ENCODE measurements at places on chromosomes 1 and 21.

DNA sequence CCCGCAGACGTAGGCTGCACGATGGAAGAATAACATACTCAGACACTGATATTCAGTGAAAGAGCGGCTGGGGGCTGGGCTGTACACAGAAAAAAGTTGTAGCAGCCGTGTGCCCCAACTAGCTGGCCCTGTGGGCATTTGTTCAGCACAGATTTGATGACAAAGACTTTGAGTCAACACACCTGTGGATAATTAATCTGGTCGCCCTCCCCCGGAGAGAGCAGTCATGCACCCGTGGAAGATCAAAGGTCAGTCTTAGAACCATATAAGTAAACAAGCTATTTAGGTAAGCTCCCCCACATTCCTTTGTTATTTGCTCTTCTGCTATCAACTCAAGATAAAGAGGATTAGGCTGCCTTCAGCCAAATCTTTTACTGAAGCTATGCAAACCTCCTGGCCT, 148.4 kb upstream of the HMCN1 start:
- DNase-seq: no peak

GRCh38 chr1:156622581-156623297, 3.5 kb downstream of the HAPLN2 start:
- DNase-seq: no peak

GRCh38 chr1:93448983-93449804, 1.3 kb downstream of the FNBP1L start:
- no peak for DNase-seq

- no peak for DNase-seq
These were observed 6.7 kb downstream of the PTTG1IP start for GRCh38 chr21:44866780-44867179.

GRCh38 chr1:210132582-210132981, 100.0 kb upstream of the SERTAD4 start:
- DNase-seq: no peak

DNA sequence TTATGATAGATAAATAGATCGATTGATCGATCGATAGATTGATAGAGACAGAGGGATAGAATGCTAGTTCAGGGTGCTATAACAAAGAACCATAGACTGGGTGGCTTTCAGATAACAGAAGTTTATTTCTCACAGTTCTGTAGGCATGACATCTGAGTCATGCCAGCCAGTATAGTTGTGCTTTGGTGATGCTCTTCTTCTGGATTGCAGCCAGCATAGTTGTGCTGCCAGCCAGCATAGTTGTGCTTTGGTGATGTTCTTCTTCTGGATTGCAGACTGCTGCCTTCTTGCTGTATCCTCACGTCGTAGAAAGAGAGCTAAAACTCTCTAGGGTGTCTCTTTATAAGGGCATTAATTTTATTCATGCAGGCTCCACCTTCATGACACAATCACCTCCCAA, 860.8 kb downstream of the BRINP3 start:
- no peak for DNase-seq

DNA sequence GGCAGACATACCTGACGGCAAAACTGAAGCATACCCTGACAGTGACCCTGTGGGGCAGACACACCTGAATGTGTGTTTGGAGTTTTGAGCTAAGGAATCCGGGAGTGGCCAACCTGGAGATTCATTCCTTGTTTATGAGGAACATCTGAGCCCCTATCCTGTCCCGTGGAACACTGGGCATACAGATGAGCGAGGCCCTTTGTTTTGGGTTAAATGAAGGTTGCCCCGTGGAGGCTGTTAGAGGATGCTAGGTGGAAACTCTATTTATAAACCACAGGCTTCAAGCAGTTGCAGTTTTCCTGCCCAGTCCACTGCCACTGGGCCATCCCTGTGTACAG, 18.1 kb downstream of the GALNT2 start:
- no peak for DNase-seq

GRCh38 chr1:109923946-109924275, 13.3 kb downstream of the CSF1 start:
- no peak for DNase-seq

DNA sequence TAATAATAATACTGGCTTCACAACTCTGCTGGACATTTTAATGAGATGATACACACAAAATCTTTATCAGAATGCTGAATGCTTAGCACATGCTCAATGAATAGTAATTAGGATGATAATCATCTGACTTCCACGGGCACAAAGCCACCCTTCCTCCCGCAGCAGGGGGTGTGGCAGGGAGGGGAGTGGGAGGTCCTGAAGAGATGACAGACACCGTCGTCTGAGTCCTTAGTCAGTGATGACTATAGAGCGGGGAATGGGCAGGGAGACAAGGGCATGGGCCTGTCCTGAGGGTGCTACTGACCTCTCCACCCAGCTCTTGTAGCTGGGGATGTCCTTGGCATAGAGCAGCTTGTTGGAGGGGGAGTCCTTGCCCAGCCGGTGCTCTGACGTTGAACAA, 117.6 kb upstream of the CD34 start:
- DNase-seq: no peak

GRCh38 chr1:978835-979743, 2.8 kb downstream of the PERM1 start:
- peak; percentile 43 for DNase-seq

DNA sequence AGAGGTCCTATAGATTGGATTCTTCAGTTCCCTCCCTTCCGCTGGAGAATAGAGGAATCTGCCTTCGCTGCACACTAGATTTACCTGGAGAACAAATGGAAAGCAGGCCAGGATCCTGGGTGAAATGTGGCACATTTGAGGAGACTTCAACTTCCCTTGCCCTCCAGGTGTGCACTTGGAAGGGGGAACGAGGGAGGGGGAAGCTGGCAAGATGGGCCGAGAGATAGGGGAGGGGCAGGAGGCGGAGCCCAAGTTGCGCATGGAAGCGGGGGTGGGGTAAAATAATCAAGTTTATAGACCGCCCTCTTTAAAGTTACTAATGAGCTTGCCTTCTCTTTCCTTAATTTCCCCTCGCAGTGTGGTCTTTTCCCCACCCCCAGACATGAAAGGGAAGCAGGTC, 155.7 kb upstream of the CAMK1G start:
- no peak for DNase-seq

- peak; percentile 51 for DNase-seq
These were observed 3.6 kb upstream of the SPSB1 start for GRCh38 chr1:9289090-9289534.

- DNase-seq: no peak
These were observed 23.0 kb upstream of the RAB4A start for GRCh38 chr1:229247871-229248270.

- no peak for DNase-seq
These were observed 259.0 kb downstream of the ZNF648 start for GRCh38 chr1:181802466-181802865.

DNA sequence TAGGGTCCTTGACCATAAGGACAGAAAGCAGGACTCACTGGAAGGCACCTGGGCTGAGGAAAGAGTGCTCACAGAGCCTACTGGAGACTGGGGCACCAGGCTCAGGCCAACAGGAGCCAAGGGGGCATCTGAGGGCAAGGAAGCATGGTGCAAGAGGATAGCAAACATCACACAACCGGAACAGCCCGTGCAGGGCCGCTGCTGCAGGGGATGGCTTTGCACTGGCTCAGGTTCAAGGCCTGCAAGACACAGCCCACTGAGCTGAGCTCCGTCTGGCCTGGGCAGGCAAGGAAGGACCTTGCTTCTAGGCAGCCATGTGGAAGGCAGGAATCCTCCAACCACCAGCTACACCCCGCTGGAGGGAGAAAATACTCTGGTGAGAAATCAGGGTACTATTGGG, 59.8 kb upstream of the KIF26B start:
- DNase-seq: no peak

- DNase-seq: no peak
These were observed 73.6 kb upstream of the SLC25A33 start for GRCh38 chr1:9465640-9466039.

- no peak for DNase-seq
These were observed 10.8 kb downstream of the TRIM45 start for GRCh38 chr1:117110774-117111173.

DNA sequence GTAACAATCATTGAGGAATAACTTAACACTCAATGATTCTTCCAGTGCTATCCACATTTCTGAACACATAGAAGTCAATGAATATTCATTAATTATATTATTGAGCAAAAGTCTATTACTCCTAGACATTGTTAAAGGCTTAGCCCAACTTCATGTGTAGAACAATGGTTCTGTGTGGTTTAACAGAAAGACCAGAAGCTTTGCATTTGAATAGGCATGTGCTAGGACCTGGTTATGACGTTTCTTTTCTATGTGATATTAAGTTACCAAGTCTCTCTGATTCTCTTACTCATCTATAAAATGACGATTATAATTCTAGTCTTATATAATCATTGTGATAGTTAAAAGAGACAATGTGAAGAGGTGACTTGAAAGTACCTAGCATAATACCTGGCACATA, 5.2 kb downstream of the NTMT2 start:
- DNase-seq: no peak

- no peak for DNase-seq
These were observed 115.9 kb downstream of the NTMT2 start for GRCh38 chr1:170261669-170262068.

DNA sequence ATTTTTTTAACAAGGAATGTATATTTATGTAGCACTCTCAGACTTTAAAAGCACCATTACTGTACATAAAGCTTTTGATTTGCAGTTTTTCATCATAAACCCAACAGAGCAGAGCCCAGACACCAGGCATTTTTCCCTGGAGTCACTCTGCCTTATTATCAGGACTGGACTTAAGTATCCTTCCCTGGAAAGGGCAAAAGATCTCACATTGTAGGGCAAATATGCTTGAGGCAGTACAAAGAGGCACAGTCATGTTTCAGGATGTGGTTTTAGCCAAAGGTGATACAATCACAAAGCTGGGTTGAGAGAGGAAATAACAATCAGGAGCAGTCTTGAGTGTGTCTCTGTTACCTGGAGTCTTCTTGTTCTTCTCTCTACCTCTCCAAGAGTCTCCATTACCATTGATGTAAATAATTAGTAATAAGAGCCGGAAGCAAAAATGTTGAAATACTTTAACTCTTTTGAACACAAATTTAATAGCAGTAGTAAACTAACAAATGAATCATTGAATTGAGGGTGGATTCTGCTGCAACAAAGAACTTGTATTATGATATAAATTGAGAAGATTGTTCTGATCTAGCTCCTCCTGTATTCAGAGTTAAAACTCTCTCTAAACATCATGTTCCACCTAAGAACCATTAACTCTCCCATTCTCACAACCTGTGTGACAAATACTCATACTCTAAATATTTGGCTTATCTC, 160.5 kb downstream of the LTN1 start:
- peak; percentile 30 for DNase-seq

- no peak for DNase-seq
These were observed 78.9 kb downstream of the DENND1B start for GRCh38 chr1:197696372-197696771.

DNA sequence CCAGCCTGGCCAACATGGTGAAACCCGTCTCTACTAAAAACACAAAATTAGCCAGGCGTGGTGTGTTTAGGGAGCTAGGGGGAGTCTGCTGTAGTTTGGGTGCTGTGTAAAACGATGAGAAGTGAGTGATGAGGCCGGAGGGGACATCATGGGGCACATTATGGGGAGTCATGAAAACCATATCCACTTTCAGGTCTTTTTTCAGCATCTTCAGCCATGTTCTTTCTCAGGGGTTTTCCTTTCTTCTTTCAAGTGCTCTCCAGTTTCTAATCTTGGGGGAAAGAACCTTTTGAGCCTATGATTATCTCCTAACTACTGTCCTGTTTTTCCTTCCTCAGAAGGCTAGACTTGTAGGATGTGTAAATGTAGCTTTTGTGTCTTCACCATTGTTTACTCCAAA, 14.4 kb downstream of the KDM4A start:
- no peak for DNase-seq

DNA sequence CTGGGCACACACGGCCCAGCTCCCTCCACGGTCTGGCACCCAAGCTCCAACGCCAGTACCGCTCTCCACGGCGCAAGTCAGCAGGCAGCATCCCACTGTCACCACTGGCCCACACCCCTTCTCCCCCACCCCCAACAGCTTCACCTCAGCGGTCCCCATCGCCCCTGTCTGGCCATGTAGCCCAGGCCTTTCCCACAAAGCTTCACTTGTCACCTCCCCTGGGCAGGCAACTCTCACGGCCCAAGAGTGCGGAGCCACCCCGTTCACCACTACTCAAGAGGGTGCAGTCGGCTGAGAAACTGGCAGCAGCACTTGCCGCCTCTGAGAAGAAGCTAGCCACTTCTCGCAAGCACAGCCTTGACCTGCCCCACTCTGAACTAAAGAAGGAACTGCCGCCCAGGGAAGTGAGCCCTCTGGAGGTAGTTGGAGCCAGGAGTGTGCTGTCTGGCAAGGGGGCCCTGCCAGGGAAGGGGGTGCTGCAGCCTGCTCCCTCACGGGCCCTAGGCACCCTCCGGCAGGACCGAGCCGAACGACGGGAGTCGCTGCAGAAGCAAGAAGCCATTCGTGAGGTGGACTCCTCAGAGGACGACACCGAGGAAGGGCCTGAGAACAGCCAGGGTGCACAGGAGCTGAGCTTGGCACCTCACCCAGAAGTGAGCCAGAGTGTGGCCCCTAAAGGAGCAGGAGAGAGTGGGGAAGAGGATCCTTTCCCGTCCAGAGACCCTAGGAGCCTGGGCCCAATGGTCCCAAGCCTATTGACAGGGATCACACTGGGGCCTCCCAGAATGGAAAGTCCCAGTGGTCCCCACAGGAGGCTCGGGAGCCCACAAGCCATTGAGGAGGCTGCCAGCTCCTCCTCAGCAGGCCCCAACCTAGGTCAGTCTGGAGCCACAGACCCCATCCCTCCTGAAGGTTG, 97.6 kb downstream of the PIK3R3 start:
- DNase-seq: no peak

- no peak for DNase-seq
These were observed 65.4 kb downstream of the RPE65 start for GRCh38 chr1:68384321-68384813.

DNA sequence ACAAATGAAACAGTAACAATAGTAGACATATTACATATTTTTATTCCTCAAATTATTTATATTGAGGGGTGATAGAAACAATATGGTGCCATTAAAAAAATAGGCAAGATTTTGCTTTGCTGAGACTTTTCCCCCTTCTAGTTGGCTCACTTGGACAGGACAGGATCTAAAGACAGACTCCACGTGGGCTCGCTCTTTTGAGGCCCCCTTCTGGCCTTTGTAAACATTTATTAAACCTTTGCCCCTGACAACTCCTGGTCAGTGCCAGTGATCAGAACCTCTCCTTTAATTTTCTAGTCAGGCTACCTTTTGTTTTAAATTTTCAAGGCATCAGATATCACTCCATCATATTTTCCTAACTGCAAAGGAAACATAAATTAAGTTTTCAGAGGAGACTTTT, 49.7 kb upstream of the IFI44L start:
- no peak for DNase-seq

DNA sequence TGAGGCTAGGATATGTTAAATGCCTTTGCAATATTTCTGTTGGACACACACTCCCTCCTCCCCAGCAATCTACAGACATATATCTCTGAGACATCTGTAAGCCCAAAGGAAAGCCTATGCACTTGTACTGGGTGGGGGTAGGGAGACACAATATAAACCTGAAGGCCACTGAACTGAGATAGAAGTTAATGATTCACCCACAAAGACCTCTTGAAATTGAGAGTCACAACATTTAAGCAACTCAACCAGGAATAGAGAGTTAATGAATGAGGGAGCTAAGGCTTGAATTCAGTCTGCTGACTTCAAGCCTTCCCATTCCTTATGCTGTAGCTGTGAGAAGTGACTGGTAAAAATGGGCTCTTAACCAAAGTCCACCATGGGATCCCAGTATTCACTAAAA, 5.0 kb downstream of the OR10J1 start:
- no peak for DNase-seq

GRCh38 chr1:25580927-25581326, 35.7 kb upstream of the MAN1C1 start:
- no peak for DNase-seq

- DNase-seq: no peak
These were observed 14.2 kb downstream of the THRAP3 start for GRCh38 chr1:36238433-36238832.

- peak; percentile 77 for DNase-seq
These were observed 5.1 kb downstream of the MAP7D1 start for GRCh38 chr1:36160949-36161485.
